Activated naive CD8-positive, alpha-beta T cell treated with anti-CD3 and anti-CD28 coated beads, Interleukin-2, amount 50 U/mL, for 24 hours (primary cell): ENCODE measurements at places on chromosomes 12 and 14.

DNA sequence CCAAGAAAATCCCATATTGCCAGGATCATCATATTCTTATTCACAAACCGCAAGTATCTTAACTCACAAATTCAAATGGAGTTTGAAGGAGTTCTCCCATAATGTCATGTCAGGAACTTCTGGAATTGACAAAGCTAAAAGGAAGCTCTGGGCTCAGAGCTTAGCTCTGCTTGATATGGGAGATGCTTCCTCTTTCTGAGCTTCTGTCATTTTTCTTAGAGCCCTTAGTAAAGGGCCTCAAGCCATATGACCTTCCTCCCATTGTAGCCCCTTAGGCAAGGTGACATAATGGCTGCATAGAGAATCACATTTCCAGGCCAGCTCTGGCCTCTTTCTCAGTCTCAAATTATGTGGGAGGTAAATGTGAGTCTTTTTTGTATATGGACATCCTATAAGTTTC is 40.9 kb downstream of the SLC4A8 start:
- DNase-seq: no peak

DNA sequence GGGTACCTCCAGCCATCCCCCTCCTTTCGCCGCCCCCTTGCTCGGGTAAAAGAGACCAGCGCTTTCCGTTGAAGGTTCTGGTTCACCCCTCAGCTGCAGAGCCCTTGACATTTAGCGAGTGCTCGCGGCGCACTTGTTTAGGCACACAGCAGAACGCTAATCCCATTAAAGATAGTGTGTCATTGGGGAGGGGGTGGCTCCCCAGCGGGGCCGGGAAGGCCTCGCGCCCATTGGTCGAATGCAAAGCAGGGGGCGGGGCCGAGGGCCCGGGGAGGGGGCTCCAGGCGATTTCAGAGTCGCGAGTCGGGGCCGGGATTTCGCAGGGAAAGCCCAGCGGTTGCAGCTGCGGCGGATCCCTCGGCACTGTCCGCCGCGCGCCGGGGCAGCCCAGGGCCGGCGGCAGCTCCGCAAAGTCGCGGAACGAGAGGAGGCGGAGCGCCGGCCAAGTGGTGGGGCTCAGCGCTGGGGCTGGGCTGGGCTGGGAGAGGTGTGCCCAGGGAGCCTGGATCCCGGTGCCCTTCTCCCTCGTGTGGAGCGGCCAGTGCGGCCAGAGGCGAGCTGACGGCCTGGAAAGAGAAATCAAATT is 122.9 kb downstream of the TSPAN9 start:
- DNase-seq: no peak

DNA sequence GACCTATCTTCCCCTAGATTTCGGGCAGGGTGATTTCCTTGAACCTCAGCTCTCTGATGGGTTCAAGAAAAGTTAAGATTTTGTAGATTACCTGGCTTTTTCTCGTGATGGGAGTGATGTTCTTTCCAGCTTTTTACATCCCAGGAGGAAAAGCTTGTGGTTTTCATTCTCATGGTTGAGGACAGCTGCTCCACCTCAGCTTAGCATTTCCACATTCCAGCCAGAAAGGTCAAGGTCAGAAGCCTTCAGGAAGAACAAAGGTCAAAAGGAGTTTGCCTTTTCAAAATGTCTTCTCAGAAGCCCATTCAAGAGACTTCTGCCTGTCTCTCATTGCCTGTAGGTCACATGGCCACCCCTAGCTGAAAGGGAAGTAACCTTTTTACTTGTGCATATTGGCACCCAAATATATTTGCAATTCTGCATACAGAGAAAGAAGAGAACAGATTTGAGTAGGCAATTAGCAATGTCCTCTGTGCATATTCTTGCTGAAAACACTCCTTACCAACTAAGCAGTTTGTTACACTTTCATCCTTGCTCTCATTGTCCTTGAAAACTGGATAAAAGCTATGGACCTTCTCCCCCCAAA is 6.6 kb upstream of the ADGRD1 start:
- DNase-seq: no peak

GRCh38 chr14:21527318-21527679 is 1.2 kb upstream of the SALL2 start:
- no peak for DNase-seq

DNA sequence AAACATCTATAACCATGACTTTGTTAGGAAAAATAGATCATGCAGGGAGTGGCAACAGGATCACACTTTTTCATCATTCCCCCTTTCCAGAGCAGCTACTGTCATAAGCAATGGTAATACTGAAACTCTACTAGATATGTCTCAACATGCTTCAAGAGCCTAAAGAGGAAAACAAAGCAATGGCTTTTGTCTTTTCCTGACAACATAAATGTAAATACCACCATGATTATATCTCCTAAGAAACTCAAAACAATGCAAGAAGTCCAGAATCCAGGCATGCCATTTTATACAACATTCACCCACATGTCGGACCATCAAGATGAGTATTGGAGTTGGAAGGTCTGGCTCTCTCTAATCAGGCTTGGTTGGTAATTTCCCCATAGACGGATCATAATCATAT is 78.7 kb downstream of the KIF21A start:
- no peak for DNase-seq

GRCh38 chr14:73913256-73913655 is 26.6 kb downstream of the ZNF410 start:
- no peak for DNase-seq
